ENCODE measurements at places on chromosomes 4 and X.

DNA sequence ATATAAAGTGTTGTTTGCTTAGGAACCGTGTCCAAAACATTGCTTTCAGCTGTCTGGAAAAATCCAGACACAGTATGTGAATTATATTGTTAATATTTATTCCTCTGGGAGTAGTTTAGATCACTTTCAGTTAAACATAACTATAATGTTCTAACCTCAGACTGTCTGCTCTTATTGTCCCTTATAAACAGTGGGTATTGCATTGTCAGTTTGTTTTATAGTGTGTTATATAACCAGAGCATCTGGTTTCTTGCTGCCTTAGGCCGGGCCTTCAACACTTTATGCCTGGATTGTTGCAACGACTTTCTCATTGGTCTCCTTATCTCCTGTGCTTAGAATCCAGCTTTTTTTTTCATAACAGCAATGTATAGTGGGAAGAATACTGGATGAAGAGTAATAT is 26.4 kb downstream of the ATG4A start:
- no peak for DNase-seq

GRCh38 chrX:139566981-139567380 is 36.4 kb downstream of the F9 start:
- DNase-seq: no peak

DNA sequence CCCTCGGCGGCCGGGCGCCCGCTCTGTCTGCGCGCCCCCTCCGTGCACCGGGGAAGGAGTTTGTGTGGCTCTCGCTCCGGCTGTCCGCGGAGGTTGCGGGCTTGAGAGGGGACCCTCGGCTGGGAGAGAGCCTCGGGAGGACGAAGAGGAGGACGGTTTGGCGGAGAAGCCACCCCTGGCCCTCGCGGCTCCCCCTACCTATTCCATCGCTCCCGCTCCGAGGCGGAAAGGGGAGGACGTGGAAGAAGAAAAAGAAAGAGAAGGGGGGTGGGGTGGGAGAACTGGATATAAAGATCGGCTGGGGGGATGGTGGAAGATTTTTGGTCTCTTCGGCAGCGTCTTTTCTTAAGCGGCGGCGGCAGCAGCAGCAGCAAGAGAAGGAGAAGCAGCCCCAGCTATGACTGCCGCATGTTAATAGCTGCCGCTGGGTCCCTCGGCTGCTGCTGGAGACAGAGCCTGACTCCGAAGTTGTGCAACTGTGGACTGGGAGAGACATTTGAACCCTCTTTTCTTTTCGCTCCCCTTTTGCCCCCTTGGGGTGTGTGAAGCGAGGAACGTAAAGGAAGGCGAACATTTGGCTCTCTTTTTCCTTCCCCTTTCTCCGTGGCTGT is 895 bp downstream of the ADGRL3 start:
- no peak for DNase-seq

GRCh38 chr4:6476893-6477292 is 4.5 kb upstream of the PPP2R2C start:
- no peak for DNase-seq

- no peak for DNase-seq
Measured at GRCh38 chr4:80913381-80913780, 117.1 kb upstream of the BMP3 start.

DNA sequence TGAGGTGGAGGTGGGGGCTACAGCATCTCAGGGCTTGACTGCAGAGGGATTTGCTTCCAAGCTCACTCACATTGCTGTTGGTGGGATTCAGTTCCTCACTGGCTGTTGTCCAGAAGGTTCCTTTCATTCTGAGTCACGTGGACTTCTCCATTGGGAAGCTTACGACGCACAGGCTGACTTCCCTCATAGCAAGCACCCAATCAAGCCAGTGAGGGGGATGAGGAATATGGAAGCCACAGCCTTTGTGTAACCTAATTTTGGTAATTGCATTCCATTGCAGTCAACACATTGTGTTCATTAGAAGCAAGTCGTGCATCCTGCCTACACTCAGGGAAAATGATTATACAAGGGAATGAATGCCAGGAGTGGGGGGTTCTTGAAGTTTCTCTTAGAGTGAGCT is 32.7 kb upstream of the MXRA5 start:
- no peak for DNase-seq

DNA sequence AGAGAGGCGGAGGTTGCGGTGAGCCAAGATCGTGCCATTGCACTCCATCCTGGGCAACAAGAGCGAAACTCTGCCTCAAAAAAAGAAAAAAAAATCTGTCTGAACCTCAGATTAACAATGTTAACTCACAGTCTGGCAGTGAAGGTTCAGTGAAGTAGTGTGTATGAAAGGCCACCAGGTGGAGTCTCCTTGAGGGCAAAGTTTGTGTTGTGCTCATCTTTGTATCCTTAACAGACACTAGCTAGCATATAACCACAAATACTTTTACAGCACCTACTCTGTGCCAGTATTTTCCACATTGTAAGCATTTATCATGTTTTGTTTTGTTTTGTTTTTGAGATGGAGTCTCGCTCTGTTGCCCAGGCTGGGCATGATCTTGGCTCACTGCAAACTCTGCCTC is 46.0 kb upstream of the MGST2 start:
- DNase-seq: no peak

GRCh38 chrX:9606971-9607370 is 142.1 kb downstream of the TBL1X start:
- DNase-seq: no peak

- DNase-seq: no peak
Measured at GRCh38 chr4:20572976-20573375, 127.3 kb upstream of the PACRGL start.

GRCh38 chr4:183493246-183493645 is 11.6 kb upstream of the ING2 start:
- DNase-seq: no peak

DNA sequence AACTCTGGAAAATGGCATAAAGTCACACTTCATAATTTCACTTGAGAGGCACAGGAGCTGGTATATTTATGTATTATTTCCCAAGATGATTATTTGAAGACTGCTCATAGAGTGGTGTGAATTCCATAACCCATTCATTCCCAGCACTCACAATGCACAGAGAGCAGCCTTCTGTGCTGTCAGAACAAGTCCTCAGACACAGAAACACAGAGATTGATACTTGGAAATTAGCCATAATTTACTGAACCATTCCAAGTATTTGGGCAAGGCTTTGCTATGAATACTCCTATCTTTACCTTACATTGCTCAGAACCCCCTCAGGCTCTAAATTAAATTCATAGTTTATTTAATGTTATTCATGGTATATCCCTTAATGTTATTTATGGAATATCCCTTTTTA is 53.6 kb downstream of the PABPC4L start:
- DNase-seq: no peak

- DNase-seq: no peak
Measured at GRCh38 chrX:9134366-9134765, 100.4 kb upstream of the FAM9B start.

Measured in stimulated activated CD4-positive, alpha-beta T cell treated with anti-CD3 and anti-CD28 coated beads, TNF-alpha, amount 100 ng/mL, for 1 hour (primary cell).